Neural progenitor cell (in vitro differentiated cells): ENCODE measurements at places on chromosomes 3 and 15. TPM values are rescaled to one million over a fixed set of nuclear protein-coding genes. Genes with fewer than 3 reads are reported as not detected.

PRR20G gene
- total RNA-seq, result not detected in 2 replicates

SETD5 gene
- 198 TPM in 2 replicates for total RNA-seq

SPINK8 gene
- total RNA-seq, result not detected in 2 replicates

TM4SF4 gene
- total RNA-seq, result 0.15 TPM in 1 of 2 replicates, not detected in the other

RAB6B gene
- 7.7 and 10.1 TPM in 2 replicates for total RNA-seq

MORC1 gene
- total RNA-seq, result not detected in 2 replicates

GCSAM gene
- total RNA-seq, result not detected in 2 replicates

ISL2 gene
- not detected in 2 replicates for total RNA-seq

ARPP21 gene
- 0.19 TPM in 1 of 2 replicates, not detected in the other for total RNA-seq

STRIT1 gene
- total RNA-seq, result not detected in 2 replicates

ZNF662 gene
- not detected in 2 replicates for total RNA-seq

- no peak overlapping the region for H3K4me3 ChIP-seq
- DNase-seq, result no peak
- H3K4me1 ChIP-seq, result no peaks in the 10 kb centered on the region
- H3K27ac ChIP-seq, result no peak overlapping the region
Measured at GRCh38 chr3:24905266-24905665, 410.6 kb upstream of the THRB start.

DNA sequence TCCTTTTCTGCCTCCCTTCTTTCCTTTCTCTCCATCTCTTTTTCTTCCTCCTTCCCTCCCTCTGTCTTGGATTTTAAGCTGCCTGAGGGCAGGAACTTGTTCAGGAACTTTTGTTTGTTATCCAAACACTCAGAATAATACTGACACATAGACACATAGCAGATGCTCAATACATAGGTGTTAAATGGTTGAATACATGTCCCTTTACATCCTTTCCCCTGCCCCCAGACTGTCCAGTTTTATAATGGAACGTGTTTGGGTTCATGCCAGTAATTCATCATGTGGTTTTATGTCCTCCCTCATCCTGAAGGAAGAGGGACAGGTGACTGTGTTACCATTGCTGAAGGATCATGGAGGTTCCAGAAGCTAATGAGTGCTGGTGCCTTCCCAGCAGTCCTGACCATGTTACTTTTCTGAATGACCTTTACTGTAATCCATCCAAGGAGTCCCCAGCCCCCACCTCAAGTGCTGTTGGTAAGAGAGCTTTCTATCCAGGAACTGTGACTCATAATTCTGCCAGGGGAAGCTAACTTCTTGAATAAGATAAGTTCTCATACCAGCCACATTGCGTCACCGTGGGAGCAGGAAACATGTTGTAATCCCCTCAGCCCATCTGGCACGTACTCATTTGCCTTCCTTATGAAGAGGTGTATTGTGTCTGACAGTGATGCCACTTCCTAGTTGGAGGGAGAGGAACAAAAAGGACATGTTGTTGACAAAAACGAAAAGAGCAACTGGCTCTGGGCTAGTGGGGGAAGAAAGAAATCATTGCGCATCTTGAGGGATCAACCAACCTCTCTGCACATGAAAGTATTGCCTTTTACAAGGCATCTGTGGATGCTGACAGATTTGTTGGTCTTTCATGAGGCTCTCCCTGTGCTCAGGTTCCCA lies 52.4 kb downstream of the IL1RAP start:
- H3K4me3 ChIP-seq, result no peak overlapping the region
- H3K27ac ChIP-seq, result no peak overlapping the region
- H3K4me1 ChIP-seq, result no peaks in the 10 kb centered on the region
- H3K36me3 ChIP-seq, result no peaks in the 10 kb centered on the region
- no peaks in the 10 kb centered on the region for H3K27me3 ChIP-seq
- DNase-seq, result no peak

DNA sequence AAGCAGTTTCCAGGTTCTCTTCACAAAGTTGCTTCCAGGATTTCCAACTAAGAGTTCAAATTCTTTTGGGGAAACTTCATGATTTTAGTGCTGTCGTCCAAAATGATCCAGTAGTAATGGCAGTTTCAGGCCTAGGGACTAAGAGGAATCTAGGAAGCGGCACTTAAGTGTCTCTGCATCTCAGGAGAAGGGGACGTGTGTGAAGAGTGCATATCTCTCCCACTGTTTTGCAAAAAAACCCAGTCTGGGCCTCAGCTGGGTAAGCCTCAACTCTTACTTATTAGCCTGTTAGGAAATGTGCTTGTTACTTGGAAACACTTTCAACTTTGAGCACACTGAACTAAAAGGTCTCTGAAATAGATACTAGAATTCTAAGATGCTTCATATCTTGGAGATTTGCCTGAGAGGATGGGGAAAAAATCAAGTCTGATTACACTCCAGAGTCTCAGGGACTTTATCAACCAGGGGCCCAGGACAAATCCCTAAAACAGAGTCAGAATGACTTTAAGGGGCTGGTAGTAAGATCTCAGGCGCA lies 81.8 kb downstream of the WDR76 start:
- H3K27me3 ChIP-seq, result no peaks in the 10 kb centered on the region
- H3K36me3 ChIP-seq, result no peaks in the 10 kb centered on the region
- no peak overlapping the region for H3K4me3 ChIP-seq

DNA sequence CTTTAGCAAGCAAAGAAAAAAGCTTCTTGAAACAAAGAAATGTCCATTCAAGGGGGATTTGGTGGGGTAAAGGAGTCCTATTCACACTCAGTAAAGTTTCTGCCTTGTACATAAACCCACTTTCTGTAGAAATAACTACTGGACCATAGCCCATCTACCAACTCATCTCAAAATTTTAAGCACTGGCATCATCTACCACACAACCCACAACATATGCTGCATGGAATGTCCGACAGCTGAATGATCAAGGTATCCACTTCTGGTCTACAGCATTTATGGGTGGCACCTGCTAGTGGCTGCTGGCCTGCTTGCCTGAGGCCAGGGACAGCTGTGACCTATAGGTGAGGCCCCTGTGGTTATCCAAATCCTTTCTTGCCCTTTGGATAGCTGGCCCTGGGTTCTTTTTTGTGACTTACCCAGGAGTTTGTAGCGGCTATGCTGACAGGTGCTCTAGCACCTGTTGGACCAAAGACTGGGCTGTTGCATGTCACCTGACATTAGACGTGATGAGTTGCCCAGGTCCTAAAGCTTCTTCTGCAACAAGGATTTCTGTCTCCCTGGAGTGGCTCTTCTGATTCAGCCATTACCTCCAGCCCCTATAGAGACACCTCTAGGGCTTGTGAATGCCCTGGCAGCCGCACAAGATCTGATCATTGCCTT lies 19.2 kb upstream of the MEF2A start:
- H3K4me1 ChIP-seq, result no peaks in the 10 kb centered on the region
- no peaks in the 10 kb centered on the region for H3K27me3 ChIP-seq
- no peak for DNase-seq
- H3K36me3 ChIP-seq, result no peaks in the 10 kb centered on the region
- no peak overlapping the region for H3K27ac ChIP-seq
- H3K4me3 ChIP-seq, result no peak overlapping the region

GRCh38 chr3:141454054-141454453 lies 32.8 kb upstream of the RASA2 start:
- no peaks in the 10 kb centered on the region for H3K4me1 ChIP-seq
- no peak overlapping the region for H3K27ac ChIP-seq
- H3K36me3 ChIP-seq, result no peaks in the 10 kb centered on the region
- no peaks in the 10 kb centered on the region for H3K27me3 ChIP-seq

GRCh38 chr3:97939401-97939800 lies 32.8 kb downstream of the RIOX2 start:
- H3K4me1 ChIP-seq, result peaks cover 9% of the 10 kb centered on the region
- DNase-seq, result no peak
- H3K27ac ChIP-seq, result no peak overlapping the region
- H3K27me3 ChIP-seq, result no peaks in the 10 kb centered on the region

DNA sequence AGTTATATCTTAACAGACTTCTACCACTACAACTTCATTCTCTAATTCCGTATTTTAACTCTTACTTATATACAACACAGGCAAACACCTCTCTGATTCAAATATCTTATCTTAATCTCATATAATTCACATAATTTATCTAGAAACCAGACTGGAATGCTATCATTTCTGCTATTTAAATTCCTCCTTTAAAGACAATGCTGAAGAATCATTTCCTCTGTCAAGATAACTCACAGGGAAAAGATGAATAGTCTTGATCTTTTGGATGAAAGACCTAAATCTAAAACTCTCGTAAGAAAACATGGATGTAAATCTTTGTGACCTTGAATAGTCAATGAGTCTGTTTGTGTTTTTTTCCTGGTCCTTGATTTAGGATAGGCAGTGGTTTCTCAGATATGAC lies 135.3 kb upstream of the PLXND1 start:
- H3K4me1 ChIP-seq, result no peaks in the 10 kb centered on the region
- no peak overlapping the region for H3K27ac ChIP-seq
- no peaks in the 10 kb centered on the region for H3K27me3 ChIP-seq
- no peak for DNase-seq
- H3K36me3 ChIP-seq, result no peaks in the 10 kb centered on the region
- no peak overlapping the region for H3K4me3 ChIP-seq

GRCh38 chr3:156649681-156650080 lies 24.7 kb upstream of the TIPARP start:
- no peaks in the 10 kb centered on the region for H3K27me3 ChIP-seq
- no peak for DNase-seq
- no peaks in the 10 kb centered on the region for H3K36me3 ChIP-seq
- no peak overlapping the region for H3K27ac ChIP-seq
- no peak overlapping the region for H3K4me3 ChIP-seq

DNA sequence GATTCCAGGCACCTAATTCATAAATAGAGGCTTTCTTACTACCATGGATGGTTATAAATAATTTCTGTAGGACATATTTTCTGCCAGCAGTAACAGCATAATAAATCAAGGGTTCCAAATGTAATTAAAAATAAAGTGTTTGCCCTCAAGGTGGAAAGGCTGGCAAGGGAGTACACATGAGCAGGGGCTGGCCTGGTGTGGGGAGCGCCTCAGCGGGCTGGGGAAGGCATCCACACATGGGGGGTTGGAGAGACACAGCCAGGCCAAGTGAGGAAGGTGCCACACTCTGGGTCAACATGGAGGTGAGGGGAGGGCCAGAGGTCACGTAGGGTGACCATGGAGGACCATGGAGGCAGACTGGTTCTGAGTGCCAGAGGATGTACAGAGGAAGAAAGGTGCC lies 65.8 kb upstream of the OCA2 start:
- H3K27me3 ChIP-seq, result no peaks in the 10 kb centered on the region
- peaks cover 10% of the 10 kb centered on the region for H3K36me3 ChIP-seq
- no peak overlapping the region for H3K27ac ChIP-seq
- H3K4me1 ChIP-seq, result peaks cover 21% of the 10 kb centered on the region

GRCh38 chr3:116776880-116777785 lies 67.6 kb downstream of the TUSC7 start:
- H3K27ac ChIP-seq, result peak overlapping the region; percentile 90
- no peaks in the 10 kb centered on the region for H3K36me3 ChIP-seq
- no peak overlapping the region for H3K4me3 ChIP-seq

- H3K27me3 ChIP-seq, result no peaks in the 10 kb centered on the region
- H3K4me1 ChIP-seq, result no peaks in the 10 kb centered on the region
- H3K36me3 ChIP-seq, result no peaks in the 10 kb centered on the region
- H3K4me3 ChIP-seq, result no peak overlapping the region
Measured at GRCh38 chr15:42100021-42100800, 5.8 kb upstream of the PLA2G4D start.

GRCh38 chr3:123406598-123406997 lies 42.3 kb downstream of the ADCY5 start:
- H3K27me3 ChIP-seq, result no peaks in the 10 kb centered on the region
- peaks cover 9% of the 10 kb centered on the region for H3K4me1 ChIP-seq
- no peak for DNase-seq
- no peak overlapping the region for H3K4me3 ChIP-seq
- no peak overlapping the region for H3K27ac ChIP-seq

GRCh38 chr3:147397155-147397874 lies 9.0 kb downstream of the ZIC4 start:
- no peaks in the 10 kb centered on the region for H3K36me3 ChIP-seq
- peaks cover 46% of the 10 kb centered on the region for H3K4me1 ChIP-seq
- no peak overlapping the region for H3K27ac ChIP-seq

GRCh38 chr3:58131101-58131825 lies 79.5 kb downstream of the DNASE1L3 start:
- no peak for DNase-seq
- H3K36me3 ChIP-seq, result peaks cover under 1% of the 10 kb centered on the region
- no peaks in the 10 kb centered on the region for H3K4me1 ChIP-seq
- no peak overlapping the region for H3K27ac ChIP-seq
- no peaks in the 10 kb centered on the region for H3K27me3 ChIP-seq
- no peak overlapping the region for H3K4me3 ChIP-seq

DNA sequence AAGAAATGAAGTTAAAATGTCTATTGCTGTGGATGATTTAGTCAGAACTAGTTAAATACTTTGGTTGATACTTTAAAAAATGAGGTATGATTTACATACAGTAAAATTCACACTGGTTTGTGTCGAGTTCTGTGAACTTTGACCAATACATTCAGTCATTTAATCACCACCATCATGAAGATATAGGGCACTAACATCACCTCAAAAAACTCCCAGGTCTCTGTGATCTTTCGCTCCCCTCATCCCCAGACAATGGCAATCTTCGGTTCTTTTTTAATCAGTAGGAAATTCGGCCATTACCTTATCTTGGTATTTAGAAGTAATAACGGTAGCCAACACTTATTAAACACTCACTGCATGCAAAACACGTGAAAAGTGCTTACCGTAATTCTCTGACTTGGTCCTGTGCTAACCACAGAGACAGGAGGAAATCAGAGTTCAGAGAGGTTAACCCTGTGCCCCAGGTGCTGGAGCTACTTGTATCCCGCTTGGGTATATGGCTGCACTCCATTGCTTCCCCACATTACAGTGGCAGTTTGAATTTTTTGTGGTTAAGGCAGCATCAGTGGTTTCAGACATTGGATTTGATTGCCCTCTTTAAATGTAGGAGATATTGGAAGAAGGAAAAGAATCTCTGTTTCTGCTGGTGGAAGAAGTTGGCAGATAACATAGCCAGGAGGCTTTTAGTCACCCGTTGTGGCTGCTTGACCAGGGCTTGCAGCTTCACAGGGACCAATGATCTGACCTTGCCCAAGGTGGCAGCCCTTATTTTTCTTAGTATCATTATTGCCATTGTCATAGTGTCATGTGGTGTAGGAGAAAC lies 4.2 kb downstream of the PLCL2 start:
- H3K36me3 ChIP-seq, result no peaks in the 10 kb centered on the region
- H3K27me3 ChIP-seq, result no peaks in the 10 kb centered on the region
- peaks cover 42% of the 10 kb centered on the region for H3K4me1 ChIP-seq
- no peak overlapping the region for H3K4me3 ChIP-seq
- H3K27ac ChIP-seq, result no peak overlapping the region
- DNase-seq, result no peak

GRCh38 chr3:122975163-122975923 lies 52.2 kb downstream of the SEMA5B start:
- no peaks in the 10 kb centered on the region for H3K27me3 ChIP-seq
- no peak overlapping the region for H3K27ac ChIP-seq
- peak; percentile 31 for DNase-seq

GRCh38 chr3:160473978-160474377 lies 24.4 kb upstream of the TRIM59 start:
- no peaks in the 10 kb centered on the region for H3K4me1 ChIP-seq
- H3K36me3 ChIP-seq, result no peaks in the 10 kb centered on the region
- no peak overlapping the region for H3K27ac ChIP-seq
- no peaks in the 10 kb centered on the region for H3K27me3 ChIP-seq
- DNase-seq, result no peak
- H3K4me3 ChIP-seq, result no peak overlapping the region
